ENCODE measurements at places on chromosomes 7 and 10. TPM values are rescaled to one million over a fixed set of nuclear protein-coding genes. Genes with fewer than 3 reads are reported as not detected.

DNA sequence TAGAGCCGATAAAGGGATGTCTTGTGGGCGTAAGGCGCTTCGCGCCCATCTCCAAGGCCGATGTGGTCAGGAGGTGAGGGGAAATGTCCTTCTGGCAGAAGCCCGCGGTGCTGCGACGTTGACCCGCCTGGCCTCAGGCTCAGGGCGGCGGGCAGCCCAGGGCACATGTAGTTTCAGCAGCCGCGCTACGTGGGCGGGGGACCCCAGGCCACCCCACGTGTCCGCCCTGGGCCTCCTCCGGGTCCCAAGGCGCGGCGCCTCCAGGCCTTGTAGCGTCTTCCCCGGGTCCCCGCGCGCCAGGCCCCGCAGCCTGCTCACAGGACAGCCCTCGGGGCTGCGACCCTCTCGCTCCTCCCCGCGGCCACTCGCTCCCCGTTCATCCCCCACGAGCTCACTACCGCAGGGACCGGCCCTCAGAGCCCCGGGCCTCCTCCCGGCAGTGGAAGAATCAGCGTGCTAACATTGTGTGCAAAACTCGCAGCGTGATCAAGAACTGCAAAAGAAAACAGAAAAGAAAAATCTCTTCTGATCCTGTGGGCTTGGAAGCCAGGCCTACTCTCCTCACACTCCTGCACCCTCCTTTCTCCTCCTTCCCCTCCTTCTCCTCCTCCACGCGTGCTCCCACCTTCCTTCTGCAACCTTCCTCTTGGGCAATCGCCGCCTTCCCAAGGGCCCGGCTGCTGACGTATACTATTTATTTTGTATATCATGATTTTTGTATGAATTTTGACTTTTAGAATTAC lies 4.4 kb upstream of the TBX20 start:
- H3K27me3 ChIP-seq = peaks cover 79% of the 10 kb centered on the region
- no peak for DNase-seq
- no peaks in the 10 kb centered on the region for H3K36me3 ChIP-seq
- peaks cover 7% of the 10 kb centered on the region for H3K4me1 ChIP-seq

GRCh38 chr7:2275101-2275500 lies 33.1 kb downstream of the NUDT1 start:
- no peak for DNase-seq
- H3K27me3 ChIP-seq = no peaks in the 10 kb centered on the region
- no peak overlapping the region for H3K27ac ChIP-seq
- H3K36me3 ChIP-seq = peaks cover 11% of the 10 kb centered on the region
- no peak overlapping the region for H3K4me3 ChIP-seq

DNA sequence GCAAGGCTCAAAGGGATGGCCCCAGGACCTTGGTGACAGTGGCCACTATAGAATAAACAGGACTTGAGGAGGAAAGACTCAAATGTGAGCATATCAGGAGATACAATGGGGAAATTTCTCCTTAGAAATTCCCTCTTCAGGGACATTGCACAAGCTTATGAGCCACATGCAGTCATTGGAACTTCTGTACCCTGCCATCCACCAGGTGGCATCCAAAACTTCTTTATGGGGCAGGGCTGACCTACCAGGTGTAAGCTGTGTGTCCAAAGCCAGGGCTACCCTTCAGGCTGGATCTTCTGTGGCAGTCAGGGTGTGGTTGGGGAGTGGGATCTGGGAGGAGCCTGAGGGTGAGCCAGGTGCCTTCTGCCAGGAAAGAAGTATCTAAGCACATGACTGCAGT lies 36.6 kb upstream of the LRRC18 start:
- no peaks in the 10 kb centered on the region for H3K4me1 ChIP-seq
- DNase-seq = peak; percentile 52
- H3K27me3 ChIP-seq = peaks cover 2% of the 10 kb centered on the region
- H3K4me3 ChIP-seq = no peak overlapping the region
- H3K36me3 ChIP-seq = no peaks in the 10 kb centered on the region
- H3K27ac ChIP-seq = no peak overlapping the region

DNA sequence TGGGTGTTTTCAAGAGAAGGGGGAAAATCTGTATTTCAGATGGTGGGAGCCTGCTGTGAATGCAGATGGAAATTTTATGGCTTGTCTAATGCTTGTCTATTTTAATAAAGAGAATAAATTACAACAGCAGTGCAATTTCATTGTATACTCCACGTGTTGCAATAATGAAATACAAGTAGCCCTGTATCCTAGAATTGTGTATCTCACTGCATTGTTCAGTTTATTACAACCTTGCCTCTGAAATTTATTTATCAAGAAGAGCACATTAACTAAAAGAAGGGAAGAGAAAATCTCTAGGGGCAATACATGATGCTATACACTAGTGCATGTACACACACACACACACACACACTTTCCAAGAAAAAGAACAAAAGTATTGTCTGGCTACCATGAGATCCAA lies 21.8 kb downstream of the ANK3 start:
- H3K27me3 ChIP-seq = no peaks in the 10 kb centered on the region
- no peaks in the 10 kb centered on the region for H3K36me3 ChIP-seq
- H3K4me1 ChIP-seq = no peaks in the 10 kb centered on the region
- H3K4me3 ChIP-seq = no peak overlapping the region
- no peak overlapping the region for H3K27ac ChIP-seq

Gene SLC35G1
- 3.1 TPM for total RNA-seq
